Putamen (tissue), 1 donor: ENCODE measurements at places on chromosomes 1 and 21.

DNA sequence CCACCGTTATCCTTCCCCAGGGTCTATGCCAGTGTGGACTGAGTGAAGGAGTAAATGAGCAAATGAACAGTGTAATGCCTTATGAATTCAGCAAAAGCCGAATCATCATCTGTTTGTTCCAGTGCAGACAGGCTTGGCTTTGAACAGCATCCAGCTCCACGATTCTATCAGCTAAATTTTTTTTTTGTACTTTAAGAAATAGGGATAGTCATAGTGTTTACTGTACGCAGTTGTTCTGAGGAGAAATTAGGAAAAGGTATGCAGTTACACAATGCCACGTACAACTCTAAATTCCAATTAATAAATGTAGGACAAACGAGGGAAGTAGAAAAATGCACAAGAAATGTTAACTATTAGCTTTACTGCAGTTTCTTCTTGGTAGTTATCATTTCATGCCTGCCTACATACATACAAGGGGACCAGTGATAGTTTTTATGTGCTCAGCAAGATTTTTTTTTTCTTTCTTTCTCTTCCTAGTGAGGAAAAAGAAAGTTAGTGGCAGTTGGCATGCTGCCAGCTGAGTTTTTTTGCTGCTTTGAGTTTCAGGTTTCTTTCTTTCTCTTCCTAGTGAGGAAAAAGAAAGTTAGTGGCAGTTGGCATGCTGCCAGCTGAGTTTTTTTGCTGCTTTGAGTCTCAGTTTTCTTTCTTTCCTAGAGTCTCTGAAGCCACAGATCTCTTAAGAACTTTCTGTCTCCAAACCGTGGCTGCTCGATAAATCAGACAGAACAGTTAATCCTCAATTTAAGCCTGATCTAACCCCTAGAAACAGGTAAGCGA lies at the start of gene IFI44L:
Gene IFI44L, plus strand, starts transcription at position 646 of the 777 bp plus-strand sequence. CDS start 7,468 bp downstream, outside the sequence.
- DNase-seq: no peak

DNA sequence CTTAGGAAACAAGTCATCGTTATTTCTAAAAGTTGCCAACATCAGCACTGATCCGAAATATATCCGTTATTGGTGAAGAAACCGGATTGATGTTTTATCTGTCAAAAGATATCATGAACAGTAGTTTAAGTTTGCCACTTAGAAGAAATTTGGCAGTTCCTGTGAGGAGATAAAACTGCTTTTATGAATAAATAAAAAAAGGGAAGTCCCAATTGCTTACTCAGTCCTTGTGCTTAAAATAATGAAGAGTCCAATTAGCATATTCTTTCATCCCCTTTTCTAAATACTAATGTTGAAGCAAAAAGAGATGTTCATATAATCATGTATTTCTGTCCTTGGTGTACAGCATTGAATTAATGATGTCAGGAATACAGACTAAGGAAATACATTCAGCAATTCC lies 164.6 kb downstream of the NCAM2 start:
- no peak for DNase-seq

DNA sequence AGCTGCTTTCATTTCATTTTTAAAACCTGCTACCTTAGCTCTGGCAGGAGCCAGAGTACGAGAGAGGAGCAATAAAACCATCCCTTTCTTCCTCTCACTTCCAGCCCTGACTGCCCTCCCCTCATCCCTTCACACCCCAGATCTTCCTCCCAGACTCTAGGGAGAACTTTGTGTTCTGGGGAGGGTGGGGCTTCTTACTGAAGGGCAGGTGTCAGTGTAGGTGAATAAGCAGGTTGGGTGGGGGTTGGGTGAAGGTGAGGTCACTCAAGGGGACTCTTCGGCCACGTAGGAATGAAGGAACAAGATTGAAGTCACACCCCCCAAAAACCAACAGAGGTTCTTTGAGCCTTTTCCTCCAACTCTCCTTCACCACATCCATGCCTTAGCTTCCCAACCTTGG lies 88.9 kb downstream of the CD58 start:
- no peak for DNase-seq

DNA sequence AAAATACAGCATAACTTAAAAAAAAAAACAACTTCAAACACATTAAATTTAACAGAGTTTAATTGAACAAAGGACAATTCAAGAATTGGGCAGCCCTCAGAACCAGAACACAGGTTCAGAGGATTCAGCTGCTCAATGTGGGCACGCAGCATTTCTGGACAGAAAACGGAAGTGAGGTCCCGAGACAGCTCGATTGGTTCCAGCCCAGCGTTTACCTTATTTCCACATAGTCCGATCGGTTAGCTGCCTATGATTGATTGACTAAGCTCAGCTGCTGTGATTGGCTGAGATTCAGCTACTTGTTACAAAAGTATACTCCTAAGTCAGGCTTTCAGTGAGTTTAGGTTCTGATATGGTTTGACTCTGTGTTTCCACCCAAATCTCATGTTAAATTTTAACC lies 33.3 kb downstream of the ZP4 start:
- no peak for DNase-seq

DNA sequence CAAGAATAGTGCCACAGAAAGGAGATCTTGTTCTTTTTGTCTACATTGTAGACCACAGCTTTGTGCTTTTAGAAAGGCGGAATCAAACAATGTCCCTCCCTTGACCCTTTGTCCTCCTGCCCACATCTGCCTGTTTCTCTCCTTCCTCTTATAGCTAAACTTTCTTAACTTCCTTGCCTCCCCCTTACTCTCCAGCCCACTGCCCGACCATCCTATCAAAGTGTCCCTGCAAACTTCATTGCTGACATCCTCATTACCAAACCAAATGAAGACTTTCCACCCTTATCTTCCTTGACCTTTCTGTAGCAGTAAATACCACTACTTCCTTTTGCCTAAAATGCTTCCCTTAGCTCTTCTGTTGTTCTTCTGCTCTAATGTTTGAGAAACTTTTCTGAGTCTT lies 5.0 kb downstream of the SELP start:
- no peak for DNase-seq

- DNase-seq: no peak
These were observed 87.1 kb downstream of the ABCA4 start for GRCh38 chr1:94033849-94034248.

GRCh38 chr1:176225479-176225875 lies 18.4 kb upstream of the COP1 start:
- DNase-seq: no peak

GRCh38 chr1:234617131-234617985 lies 7.4 kb upstream of the IRF2BP2 start:
- no peak for DNase-seq
